CD4-positive, alpha-beta T cell treated with Interferon gamma for 1 hour (primary cell): ENCODE measurements at places on chromosomes 3 and 15.

- DNase-seq: no peak
Observed at GRCh38 chr15:26571346-26571745, 201.5 kb downstream of the GABRB3 start.

DNA sequence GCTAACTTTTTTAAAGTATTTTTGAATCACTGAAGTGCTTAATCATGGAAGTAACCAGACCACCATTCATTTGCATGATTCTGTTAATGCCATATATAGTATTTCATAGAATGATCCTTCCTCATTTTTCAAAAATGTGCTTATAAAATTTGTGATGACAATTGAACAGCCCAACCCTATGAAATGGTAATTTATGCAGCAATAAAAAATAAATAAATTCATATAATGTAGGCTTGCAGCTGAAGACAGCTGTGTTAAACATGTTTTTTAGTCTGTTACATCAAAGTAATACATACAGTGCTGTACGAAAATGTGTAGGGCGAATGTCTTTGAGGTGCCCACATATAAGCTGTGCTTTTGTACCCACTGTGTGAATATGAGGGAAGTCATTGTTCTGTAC, 131.7 kb downstream of the FILIP1L start:
- DNase-seq: no peak

GRCh38 chr3:23686519-23686918, 119.2 kb upstream of the UBE2E1 start:
- no peak for DNase-seq

DNA sequence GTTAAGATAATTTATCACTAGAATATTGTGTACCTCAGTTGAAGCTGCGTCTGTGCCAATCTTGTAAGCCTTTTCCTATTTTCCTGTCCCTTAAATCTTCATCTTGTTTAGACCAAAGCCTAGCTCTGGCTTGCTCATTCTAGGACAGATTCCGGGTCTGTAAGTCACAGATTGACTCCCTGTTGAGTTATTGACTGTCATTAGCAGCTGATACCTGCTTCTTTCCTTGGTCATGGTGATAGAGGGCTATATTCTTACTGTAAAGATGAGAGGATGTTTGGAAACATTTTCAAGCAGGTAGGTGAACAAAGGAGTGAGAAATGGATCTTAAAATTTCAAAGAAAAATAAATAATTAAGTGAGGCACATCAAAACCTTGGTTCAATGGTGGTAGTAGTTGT, 200.2 kb downstream of the KCNH8 start:
- no peak for DNase-seq

- DNase-seq: no peak
Observed at GRCh38 chr3:105316331-105316730, 50.4 kb upstream of the ALCAM start.
